Ovary (tissue), 10 donors: ENCODE measurements at places on chromosomes 3 and 15. TPM values are rescaled to one million over a fixed set of nuclear protein-coding genes. Genes with fewer than 3 reads are reported as not detected.

MYH15 gene
- total RNA-seq: not detected

GOLGA8Q gene
- 0.34 TPM for total RNA-seq

ROPN1 gene
- not detected for total RNA-seq

DOCK3 gene
- 0.17 TPM for total RNA-seq

DNA sequence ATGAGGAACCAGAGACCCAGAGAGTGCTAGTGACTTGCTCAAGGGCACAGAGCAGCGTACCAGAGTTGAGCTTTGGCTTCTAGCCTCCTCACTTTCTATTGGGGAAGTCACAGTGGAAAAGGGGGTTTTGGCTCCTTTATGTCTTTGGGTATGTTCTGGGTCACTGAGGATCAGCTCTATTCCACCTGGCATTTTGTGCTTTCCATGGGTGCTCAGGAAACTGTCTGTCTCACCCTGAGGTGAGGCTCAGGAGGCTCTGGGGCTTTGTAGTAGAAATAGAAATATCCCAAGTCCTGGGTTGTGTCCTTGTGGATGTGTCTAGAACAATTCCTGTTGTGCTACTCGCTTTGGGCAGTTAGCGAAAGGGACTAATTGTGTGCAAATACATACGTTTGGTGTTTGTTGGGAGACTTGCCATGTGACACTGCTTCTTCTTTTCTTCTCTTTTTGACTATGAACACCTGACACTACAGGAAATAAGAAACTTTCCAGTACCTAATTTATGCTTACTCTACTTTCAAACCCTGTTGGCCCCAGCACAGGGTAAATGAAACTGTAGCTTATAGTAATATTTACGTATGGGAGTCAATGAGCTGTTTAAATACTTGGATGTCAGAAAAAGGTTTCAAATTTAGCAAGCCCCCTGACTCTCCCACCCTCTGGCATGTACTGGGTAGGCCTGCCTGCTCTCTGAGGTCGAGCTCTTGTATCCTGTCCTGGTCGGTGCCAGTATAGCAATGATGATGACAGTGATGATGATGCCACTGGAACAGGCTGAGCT, 35.6 kb downstream of the SMAD3 start:
- no peaks in the 10 kb centered on the region for H3K27me3 ChIP-seq
- H3K4me1 ChIP-seq: peaks cover 25% of the 10 kb centered on the region

GRCh38 chr15:26879706-26880105, 12.8 kb downstream of the GABRA5 start:
- H3K27me3 ChIP-seq: no peaks in the 10 kb centered on the region

DNA sequence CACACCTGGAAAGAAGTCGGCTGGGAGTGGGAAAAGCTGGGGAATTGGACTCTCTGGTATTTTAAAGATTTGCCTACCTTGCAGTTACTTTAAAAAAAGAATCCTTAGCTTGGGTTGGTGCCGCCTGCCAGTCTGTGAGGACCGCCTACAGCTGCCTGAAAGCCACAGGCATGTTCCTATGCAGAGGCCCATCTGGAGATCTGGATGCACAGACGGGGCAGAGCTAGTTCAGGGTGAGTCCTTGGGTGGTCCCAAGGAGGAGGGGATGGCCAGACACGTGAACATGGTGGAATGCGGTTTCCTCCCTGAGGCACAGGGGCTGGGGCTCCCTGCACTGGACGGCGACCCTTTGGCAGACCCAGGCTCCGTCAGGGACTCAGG, 113.2 kb upstream of the IQSEC1 start:
- DNase-seq: no peak
- no peak overlapping the region for H3K27ac ChIP-seq
- H3K4me3 ChIP-seq: no peak overlapping the region

- no peak overlapping the region for H3K4me3 ChIP-seq
- no peaks in the 10 kb centered on the region for H3K27me3 ChIP-seq
- H3K36me3 ChIP-seq: no peaks in the 10 kb centered on the region
- no peak for DNase-seq
- H3K27ac ChIP-seq: no peak overlapping the region
These were observed 37.4 kb upstream of the LDHAL6B start for GRCh38 chr15:59169251-59169708.

DNA sequence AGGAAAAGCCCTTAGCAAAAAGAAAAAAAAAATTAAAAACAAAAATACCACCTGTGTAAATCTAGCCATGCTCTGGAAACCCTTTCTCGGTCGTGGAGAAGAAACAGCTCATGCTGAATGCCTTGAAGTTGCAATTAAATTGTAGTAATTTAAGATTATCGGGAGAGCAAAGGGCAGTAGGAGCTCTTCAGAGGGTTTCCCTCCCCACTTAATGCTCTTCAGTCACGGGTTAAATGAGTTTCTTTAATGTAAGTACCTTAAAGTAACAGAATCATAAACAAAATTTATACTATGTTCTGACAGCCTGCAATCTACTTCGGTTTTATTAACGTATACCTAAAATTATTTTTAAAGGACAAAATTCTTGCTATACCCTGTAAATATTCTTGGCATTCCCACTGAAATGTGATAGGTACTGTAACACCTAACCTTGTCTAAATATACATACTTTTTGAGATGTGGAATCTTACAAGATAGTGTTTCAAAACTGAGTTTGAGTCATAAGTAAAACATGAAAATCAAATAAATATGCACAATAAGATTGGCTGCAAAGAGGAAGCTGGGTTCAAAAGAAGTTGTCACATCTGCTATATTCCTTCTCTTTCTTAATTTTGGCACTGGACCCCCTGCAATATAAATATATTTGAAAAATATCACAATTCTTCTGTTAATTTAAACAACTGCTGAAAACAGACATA, 5.3 kb downstream of the FOXP1 start:
- H3K4me3 ChIP-seq: no peak overlapping the region
- peaks cover 2% of the 10 kb centered on the region for H3K4me1 ChIP-seq
- no peaks in the 10 kb centered on the region for H3K36me3 ChIP-seq

GRCh38 chr3:82261013-82261412, 499.6 kb upstream of the GBE1 start:
- peaks cover 3% of the 10 kb centered on the region for H3K27me3 ChIP-seq
- H3K27ac ChIP-seq: no peak overlapping the region
- no peak overlapping the region for H3K4me3 ChIP-seq
- DNase-seq: no peak
- peaks cover 1% of the 10 kb centered on the region for H3K4me1 ChIP-seq

DNA sequence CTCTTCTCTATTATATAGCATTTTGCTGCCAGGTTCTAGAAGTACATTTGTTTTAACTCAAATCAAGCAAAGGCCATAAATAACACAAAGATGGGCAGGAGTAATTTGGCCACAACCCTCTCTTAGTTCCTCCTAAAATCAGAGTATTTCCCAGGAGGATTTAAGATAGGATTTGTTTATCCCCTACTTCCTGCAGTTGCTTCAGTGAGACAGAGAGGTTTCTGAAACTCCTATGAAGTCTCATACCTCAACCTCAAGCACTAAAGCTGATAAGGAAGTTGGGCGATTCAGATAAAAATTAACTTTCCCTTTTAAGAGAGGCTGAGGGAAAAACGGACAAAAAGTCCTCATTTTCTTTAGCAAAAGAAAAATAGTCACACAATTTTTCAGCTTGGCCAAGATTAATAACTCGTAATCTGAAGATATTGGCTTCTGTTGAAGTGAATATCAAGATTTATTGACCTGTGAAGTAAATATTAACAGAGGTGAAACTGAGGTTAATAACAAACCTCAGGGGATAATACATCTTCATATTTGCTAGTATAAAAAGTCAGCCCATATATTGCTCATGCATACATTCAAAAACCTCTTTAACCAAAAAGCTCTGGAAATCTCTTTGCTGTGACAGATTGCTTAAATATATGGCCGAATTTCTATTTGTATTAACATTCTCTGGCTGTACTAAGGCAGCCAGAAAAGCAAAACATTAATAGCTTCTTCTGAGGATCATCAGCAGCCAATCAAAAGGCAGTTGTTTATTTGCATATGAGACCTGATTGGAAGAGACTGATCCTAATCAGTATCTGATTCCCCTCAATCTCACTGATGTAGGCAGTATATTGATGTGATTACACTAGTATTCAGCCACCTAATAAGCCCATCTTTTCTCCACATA, 90.6 kb upstream of the GADL1 start:
- H3K4me3 ChIP-seq: no peak overlapping the region
- no peaks in the 10 kb centered on the region for H3K36me3 ChIP-seq
- H3K27me3 ChIP-seq: no peaks in the 10 kb centered on the region
- H3K27ac ChIP-seq: no peak overlapping the region
- no peak for DNase-seq

GRCh38 chr3:196968233-196969133, at the start of gene PIGZ:
Gene PIGZ (minus strand): TSS chr3:196968833. CDS start chr3:196952031, 16,802 bp downstream.
- peaks cover 5% of the 10 kb centered on the region for H3K4me1 ChIP-seq
- H3K36me3 ChIP-seq: no peaks in the 10 kb centered on the region
- no peak within 1 kb of the TSS for H3K27ac ChIP-seq
- H3K27me3 ChIP-seq: peaks cover 4% of the 10 kb centered on the region
- peak within 1 kb of the TSS; percentile 65 for H3K4me3 ChIP-seq
- no peak for DNase-seq
